ENCODE measurements at places on chromosomes 3 and 15.
A peak's percentile ranks its signal among the peaks of the same experiment; 100 is the strongest.

GRCh38 chr15:22903427-22903826, 65.0 kb downstream of the NIPA2 start:
- DNase-seq: no peak

DNA sequence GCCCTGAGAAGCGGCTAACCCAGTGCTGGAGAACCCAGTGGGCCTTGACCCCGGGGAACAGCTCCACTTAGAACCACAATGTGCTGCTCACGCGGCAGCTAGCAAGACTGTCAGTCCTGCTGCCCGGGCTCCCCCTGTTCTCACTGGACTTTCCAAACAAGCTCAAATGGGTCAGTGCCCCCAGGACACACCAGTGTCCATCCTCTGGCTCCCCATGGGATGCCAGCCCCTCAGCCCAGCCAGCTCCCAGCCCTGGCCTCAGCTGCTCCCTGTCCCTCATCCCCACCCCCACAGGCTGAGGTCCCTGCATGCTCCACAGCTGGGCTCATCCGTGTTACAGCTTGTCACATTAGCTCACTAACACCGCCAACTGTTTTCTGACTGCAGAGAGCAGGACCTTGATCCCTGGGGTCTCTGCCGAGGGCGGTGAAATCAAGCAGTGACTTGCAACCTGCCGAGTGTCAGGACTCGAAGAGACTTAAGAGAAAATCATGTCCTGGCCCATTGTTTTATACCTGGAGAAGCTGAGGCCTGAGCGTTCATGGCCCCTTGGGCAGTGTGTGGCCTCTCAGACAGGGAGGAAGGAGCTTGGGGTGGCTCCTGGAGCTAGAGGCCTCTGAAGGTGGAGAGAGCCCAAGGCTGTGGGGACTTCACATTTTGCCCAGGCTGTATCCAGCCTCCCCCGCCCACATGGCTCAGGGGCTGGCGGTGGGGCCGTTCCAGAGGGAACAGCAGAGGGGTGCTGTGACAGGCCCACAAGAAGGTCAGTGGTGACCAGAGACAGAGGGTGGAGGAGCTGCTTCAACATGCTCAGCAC, 157.5 kb downstream of the MEGF11 start:
- DNase-seq: no peak

DNA sequence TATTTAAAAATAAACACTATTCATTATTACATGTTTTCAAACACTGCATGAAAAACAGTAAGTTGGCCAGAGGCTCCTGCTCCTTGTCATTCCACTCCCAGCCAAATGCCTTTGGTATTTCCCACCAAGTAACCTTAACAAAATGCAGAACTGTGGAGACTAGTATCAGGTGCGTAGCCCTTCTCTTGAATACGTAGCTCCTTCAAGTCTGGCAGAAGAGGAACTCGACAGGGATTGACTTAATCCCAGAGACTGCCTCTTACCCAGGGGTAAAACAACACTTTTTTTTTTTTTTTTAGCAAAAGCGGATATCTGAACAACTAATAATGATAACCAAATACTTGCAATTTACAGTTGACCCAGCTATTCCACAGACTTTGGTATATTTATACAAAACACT, 738 bp downstream of the COMMD2 start:
- DNase-seq: no peak

DNA sequence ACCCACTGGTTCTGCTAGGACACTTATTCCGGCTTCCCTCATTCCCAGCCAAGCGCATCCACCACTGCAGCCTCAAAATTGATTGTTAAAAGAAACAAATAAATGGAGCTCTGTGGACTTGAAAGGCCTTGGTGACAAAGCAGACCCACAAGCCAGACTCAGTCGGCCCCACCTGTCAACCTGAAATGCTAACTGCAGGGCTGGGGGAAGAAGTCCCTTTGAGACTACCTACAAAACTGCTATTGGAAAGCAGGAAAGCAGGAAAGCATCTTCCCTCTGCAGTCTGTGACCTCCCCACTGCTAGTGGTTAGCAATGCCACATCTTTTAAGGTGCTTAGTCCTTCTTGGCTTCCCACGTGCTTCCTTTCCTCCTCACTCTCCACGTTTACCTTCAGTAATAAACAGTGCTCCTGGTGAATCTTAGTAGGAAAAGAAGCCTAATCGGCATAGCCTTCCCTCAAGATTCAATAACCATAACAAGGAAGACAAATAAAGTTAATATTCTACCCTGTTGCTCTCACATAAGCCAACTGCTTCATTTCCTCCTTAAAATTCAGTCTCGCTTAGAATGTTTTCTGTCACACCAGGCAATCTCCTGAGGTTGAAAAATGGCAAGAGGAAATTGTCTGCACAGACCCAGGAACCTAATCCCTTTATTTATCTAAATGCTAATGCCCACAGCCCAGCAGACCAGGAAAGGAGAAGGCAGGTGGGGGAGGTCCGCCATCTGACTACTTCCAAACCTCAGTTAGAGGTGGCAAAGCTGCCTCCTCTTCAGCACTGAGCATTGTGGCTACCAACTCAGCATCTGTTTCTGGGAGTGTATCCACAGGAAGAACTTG, 296.2 kb downstream of the NEK10 start:
- no peak for DNase-seq

GRCh38 chr3:26428992-26429391, 193.6 kb upstream of the LRRC3B start:
- DNase-seq: no peak

- peak; percentile 43 for DNase-seq
Observed at GRCh38 chr3:159806412-159806811, 182.2 kb upstream of the IL12A start.

Data from DMS79 (cell line).